ENCODE measurements at places on chromosomes 2 and 18.

- DNase-seq: peak; percentile 21
Observed at GRCh38 chr2:25851740-25852503, 26.4 kb downstream of the ASXL2 start.

- DNase-seq: no peak
Observed at GRCh38 chr2:240205348-240205747, 64.9 kb upstream of the OTOS start.

DNA sequence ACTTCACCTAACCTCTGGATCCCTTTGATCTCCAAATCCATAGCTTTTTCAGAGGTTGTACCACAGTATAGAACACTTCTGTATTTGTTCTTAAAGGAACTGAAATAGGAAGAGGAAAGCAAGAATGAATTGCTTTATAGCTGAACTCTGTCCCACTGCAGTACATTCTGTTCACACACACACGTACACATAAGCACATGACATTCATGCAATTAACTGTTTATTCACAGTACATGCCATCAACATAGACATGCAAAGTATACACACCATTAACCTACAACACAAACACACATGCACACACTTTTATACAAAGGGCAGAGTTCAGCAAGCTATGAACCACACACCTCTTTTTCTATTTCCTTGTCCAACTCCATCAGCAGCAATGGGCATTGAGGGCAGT is 43.2 kb downstream of the MRPL33 start:
- DNase-seq: no peak

- DNase-seq: no peak
Observed at GRCh38 chr2:11629851-11630250, 40.1 kb downstream of the NTSR2 start.

GRCh38 chr2:237210297-237210696 is 124.6 kb downstream of the COPS8 start:
- no peak for DNase-seq

GRCh38 chr2:12192762-12193161 is 446.3 kb downstream of the LPIN1 start:
- no peak for DNase-seq

DNA sequence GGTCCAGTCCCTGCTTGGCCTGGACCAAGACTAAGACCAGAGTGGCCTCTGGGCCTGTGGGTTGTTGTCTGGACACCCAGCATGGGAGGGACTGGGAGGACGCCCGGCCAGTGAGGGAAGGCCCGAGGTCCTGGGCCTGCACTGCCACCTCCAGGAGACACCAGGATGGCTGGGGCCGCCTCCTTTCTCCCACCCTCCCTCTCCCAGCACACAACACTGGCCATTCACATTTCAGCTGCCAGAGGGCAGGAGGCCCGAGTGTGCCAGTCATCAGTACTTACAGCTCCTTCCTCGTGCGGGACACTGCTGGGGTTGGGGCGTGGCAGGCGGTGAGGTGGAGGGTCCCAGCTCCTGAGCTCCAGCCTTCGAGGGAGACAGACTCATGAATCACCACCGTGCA is 133.5 kb downstream of the ASB1 start:
- no peak for DNase-seq
